Fibroblast of skin of scalp (primary cell): ENCODE measurements at places on chromosomes 2 and 18.

GRCh38 chr2:1830936-1831619, 86.8 kb upstream of the PXDN start:
- peak; percentile 63 for DNase-seq

DNA sequence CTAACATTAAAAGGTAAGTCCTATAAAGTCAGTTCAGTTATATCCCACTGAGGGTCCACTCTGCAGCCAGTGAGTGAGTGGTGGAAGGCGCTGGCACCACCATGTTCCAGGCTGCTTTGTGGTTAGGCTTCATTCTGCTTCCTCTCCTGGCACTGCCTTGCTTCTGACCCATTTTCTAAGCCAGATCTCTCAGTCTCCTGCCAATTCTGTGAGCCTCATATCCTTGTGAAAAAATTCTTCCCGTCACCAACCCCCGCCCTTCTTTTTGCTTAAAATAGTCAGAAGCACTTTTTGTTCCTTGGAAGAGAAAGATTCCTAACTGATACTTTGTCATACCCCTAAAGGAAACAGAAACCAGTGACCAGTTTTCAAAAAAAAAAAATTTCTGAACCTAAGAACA, 139.8 kb upstream of the NCK2 start:
- DNase-seq = no peak

DNA sequence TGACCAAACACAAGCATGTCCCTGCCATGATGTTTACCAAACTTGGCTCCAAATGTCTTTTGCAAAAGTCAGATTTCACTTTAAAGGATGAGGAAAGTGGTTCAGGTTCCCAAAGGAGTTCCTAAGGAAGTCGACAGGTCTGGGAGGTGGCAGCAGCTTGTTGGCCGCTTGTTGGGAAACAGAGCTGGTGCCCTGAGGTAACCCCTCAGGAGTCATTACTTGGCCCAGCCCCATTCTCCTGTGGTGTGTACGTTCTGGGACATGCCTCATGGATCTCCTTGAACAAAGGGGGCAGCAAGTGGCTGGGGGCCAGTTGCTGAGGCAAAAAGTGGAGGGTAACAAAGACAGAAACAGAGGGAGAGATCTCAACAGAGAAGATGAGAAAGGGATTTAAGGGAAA, 10.9 kb downstream of the TMBIM1 start:
- no peak for DNase-seq

DNA sequence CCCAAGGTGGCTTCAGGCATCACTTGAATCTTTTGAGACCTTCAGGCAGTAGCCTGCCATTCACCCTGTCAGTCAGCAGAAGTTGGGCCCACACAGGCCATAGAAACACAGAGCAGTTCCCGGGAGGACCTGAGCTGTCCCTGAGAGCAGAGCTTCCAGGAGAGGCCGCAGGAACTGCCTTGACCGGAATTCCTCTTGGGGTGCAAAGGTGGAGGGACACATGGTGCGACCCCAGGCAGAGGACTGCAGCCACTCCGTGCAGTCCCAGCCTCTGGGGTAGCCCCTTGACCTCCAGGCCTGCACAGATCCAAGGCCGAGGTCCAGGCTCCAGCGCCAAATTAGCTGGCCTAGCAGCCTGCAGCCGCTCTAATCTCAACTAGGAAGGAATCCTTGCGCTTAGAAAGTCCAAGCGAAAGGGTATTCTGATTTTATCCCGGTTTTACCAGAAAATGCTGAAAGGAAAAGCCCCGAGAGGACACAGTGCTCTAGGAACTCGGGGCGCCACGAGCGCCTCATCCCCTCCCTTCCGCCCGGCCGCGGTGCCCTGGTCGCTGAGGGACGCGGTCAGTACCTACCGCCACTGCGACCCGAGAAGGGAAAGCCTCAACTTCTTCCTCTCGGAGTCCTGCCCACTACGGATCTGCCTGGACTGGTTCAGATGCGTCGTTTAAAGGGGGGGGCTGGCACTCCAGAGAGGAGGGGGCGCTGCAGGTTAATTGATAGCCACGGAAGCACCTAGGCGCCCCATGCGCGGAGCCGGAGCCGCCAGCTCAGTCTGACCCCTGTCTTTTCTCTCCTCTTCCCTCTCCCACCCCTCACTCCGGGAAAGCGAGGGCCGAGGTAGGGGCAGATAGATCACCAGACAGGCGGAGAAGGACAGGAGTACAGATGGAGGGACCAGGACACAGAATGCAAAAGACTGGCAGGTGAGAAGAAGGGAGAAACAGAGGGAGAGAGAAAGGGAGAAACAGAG, 5.4 kb downstream of the SIX2 start:
- DNase-seq = no peak

GRCh38 chr18:35730691-35731370, 149.3 kb downstream of the GALNT1 start:
- no peak for DNase-seq

- no peak for DNase-seq
These were observed 57.1 kb downstream of the ZFP36L2 start for GRCh38 chr2:43169099-43169945.

- DNase-seq = peak; percentile 73
These were observed 20.7 kb downstream of the B3GNT2 start for GRCh38 chr2:62216616-62217015.

GRCh38 chr2:210477496-210477895, 937 bp upstream of the LANCL1 start:
- DNase-seq = peak; percentile 65
